ENCODE measurements at places on chromosomes 12 and 14.

DNA sequence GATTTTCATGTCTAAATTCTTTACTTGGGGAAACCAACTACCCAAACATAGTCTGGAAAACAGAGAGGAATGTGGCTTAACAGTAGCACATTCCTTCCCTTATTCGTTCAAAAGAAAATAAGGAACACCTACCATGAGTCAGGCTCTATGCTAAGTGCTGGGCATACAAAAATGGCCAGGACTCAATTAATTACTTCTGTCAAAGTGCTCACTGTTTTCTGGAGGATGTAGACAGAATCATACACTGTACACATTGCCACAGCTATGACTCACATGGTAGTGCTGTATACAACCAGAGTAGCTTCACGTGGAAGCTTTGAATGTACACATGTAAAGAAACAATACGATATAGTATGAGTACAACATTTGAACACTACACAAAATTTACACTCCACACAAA is 50.1 kb downstream of the SLC25A21 start:
- DNase-seq: peak; percentile 64

- no peak for DNase-seq
These were observed 27.5 kb downstream of the RIC8B start for GRCh38 chr12:106801830-106802533.

DNA sequence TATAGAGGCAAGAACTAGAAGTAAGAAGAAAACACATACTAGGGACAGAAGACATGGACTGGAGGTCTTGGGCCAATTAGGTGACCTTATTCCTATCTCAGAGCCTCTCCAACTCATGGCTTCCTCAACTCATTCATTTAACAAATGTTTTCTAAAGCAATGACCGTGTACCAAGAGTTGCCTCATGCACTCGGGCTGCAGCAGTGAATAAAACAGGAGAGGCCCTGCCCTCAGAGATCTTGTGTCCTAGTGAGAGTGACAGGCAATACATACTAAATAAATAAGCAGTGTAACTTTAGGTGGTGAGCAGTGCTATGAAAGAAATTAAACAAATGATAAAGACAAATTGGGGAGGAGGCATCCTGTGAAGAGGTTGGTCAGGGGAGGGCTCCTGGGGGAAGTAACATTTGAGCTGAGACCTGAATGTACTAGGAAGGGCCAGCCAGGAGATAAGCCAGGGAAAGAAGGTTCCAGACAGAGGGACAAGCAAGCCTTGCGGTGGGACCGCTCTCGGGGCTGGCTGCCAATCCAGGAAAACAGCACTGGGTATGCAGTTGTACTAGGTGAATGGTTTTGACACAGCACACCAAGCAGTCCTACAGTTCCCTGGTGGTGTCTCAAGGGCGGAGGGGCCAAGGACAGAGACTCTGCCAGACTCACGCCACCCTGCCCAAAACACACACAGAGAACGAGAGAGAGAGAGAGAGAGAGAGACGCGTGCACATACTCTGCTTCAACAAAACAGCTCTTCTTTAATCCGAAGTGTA is 1.3 kb downstream of the NINJ2 start:
- no peak for DNase-seq

GRCh38 chr12:57890191-57891115 is 43.9 kb upstream of the CTDSP2 start:
- DNase-seq: no peak

GRCh38 chr14:59336098-59336497 is 129.1 kb downstream of the GPR135 start:
- DNase-seq: peak; percentile 95

DNA sequence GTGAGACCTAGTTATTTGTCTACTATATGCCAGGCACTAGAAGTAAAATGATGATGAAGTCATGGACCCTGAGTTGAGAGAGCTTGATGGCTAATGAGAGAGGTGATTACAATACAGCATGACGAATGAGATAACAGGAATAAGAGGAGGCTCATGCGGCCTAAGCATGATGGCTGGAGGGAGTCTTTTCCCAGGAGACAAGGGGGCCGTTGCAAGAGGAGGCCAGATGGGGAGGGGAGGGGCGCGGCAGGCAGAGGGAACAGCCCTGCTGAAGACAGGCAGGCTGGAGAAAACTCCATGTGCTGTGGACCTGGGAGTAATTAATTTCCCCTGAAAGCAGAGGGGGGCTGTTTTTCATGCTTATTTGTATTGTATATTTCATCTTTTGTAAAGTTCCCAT is 144.7 kb upstream of the RFLNA start:
- DNase-seq: no peak

DNA sequence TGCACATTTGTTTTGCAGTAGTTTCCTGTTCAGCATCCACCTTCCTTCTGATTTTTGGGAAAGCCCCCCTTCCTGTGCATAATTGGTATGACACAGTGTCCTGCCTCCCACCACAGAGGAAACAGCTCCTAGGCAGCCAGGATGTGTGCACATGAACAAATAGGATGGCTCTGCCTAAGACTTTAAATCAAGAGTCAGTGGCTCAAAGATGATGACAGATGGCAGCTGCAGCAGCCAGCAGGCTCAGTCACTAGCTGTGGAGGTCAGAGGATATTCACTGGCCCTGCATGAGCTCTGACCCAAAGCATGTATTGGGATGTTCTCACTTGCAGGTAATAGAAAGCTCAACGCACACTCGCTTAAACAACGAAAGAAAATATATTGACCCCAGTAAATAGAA is 90.3 kb downstream of the KCNK10 start:
- DNase-seq: no peak

DNA sequence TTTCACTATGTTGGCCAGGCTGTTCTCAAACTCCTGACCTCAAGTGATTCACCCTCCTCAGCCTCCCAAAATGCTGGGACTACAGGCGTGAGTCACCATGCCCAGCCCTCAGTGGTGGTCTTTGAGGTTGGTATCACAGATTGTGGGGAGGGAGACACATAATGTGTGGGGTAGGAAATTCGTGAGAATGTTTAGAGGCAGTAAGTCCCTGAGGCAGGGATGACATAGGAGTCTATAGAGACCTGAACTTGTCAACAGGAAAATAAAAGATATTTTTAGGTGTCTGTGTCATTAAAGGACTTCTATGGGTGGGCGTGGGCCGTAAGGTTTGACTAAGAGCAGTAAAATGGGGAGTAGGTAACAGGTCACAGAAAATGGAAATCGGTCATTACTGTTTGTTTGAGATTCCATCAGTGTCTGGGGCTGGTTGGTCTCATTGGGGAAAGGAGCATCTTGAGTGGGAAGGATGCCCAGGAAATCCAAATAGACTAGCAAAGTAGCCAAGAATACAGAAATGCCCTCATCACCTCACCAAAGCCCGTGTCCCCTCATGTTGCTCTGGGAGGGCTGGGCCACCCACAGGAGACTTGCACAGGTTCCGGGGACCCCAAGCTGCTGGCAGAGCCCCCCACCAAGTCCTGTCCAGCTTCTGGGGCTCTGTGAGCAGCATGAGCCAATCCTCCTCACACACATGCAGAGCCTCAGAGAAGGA is 63.6 kb upstream of the BCL2L14 start:
- DNase-seq: no peak

DNA sequence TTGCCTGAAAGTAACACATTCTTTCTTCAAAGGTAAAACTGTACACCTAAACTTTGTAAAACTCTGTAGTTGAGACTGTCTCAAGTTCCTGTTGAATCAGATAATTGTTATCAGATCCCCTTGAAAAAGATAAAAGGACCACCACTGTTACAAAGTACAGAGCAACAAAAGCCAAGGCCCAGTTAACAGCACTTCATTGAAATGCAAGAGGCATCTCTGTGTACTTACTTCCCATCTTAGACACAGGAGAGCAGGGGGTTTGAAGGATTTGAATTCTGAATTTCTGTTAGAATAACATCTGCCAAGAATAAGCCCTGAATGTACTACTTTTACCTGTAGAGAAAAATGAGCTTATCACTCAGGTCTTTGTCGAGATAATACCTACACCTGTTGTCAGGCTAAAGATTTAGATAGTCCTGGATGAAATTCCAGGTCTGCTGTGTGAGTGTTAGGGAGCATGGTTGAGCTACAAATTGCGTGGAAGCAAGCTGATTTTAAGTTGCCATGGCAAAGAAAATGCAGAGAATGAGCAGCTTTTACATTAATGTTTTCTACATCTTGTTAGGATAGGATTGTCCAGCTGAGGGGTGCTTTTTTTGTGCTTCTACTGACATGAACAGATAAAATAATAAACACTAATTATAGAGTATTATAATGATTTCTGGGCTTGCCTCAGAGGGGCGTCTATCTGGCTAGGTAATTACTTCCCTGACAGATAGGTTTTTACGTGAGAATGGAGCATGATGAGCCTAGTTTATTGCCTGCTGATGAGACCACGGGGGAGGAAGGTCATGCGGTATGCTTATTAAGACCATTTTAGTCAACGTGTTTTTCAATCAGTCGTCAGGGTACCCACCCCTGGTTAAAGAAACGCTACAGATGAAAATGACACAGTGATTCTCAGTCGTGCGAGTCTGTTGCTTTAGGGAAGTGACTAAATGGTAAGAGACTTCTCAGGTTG is 309.2 kb downstream of the PAWR start:
- no peak for DNase-seq

GRCh38 chr12:6827437-6827911 is 733 bp upstream of the P3H3 start:
- peak; percentile 71 for DNase-seq

DNA sequence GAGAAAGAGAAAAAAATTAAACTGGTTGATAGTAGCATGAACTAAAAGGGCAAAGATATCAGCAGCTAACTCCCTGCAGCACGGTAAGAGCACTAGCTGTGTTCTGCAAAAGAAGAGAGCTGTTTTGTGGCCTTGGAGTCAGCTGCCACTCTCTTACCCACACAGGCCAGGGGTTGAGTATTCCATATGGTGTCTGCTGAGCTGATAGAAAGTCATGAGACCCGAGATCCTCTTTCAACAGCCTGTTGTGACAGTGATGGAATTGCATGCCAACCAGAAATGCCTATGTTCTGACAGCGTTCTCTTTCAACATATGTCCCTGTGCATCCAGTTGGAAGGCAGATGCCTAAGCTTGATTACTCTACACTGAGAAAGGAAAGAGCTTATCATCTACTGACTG is 39.9 kb downstream of the TMTC1 start:
- DNase-seq: no peak

- DNase-seq: no peak
These were observed 163.7 kb downstream of the IPO8 start for GRCh38 chr12:30531731-30532678.

- DNase-seq: no peak
These were observed 1.1 kb upstream of the RHOF start for GRCh38 chr12:121794534-121795033.

DNA sequence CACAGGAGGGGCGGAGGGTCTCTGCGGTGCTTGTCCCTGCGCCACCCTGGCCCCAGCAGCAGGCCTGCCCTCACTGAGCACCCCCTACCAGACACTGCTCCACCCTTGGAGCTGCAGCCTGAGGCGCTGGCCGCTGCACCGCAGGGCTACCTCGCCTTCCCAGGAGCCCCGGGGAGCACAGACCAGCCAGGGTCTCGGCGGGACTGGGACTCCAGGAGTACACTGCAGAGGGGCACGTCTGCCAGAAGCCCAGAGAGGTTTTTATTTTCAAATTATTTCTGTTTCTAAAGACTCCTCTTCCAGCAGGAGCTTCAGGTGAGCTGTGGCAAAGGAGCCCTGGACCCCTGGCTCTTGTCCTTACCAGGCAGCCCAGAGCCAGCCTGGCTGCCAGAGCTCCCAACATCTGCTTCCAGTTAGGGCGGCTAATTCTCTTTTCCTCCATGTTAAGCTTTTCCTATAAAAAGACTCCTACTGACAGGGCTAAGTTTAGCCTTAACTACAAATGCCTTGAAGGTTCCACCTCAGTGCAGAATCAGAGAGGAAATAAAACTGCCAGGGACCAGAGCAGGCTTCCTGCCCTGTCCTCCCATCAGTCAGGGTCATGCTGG is 26.4 kb downstream of the DEGS2 start:
- no peak for DNase-seq

GRCh38 chr14:105050551-105050897 is 14.7 kb downstream of the GPR132 start:
- peak; percentile 29 for DNase-seq

- no peak for DNase-seq
These were observed 28.5 kb downstream of the PIWIL1 start for GRCh38 chr12:130366159-130366558.

DNA sequence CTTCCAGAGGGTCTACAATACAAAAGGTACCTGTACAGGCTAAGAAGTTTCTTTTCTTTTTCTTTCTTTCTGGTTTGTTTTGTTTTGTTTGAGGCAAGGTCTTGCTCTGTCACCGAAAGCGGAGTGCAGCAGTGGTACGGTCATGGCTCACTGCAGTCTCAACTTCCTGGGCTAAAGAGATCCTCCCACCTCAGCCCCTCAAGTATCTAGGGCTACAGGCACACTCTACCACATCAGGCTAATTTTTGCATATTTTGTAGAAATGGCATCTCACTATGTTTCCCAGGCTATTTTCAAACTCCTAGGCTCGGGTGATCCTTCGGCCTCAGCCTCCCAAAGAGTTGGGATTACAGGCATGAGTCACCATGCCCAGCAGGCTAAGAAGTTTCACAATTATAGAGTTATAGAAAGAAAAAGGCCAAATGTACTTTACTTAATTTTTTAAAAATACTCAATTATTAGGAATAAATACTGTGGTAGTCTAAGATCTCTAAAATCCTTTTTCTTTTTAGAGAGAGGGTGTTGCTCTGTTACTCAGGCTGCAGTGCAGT is 3.0 kb upstream of the PIGH start:
- DNase-seq: no peak

DNA sequence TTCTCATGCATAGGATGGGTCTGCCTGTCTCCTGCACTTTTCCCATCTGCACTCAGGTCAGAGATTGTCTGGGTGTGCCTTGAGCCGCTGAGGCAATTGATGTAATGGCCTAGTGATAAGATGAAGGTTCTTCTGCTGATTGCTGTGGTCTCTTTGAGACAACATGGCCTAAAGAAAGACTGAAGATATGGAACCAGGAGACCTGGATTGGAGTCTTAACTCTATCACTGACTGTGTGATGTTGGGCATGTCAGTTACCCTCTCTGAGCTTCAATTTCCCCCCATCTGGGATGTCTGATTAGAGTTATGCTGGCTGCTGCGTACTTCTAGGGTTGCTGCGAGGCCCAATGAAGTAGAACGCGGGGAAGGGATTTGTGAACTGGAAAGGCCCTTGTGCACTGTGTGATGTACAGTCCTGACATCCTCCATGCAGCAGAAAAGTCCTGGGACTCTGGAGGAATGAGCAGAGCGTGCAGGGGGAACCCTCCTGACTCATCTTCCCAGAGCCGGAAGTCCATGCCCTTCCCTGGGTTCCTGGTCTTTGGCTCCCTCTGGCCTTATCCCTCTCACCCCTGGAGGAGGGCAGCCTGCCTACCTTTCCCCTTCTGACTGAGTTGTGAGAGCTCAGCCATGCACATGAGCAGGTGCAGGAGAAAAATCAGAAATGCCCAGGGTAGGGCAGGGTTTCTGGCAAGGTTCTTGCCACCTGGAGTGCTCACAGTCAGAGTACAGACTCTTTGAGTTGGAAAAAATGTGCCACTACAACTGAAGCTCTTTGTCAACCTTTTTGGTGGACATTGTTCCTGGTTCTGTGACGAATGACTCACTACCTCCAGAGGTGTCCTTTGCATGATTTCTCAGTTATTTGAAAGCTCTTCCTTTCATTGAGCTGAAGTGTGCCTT is 21.1 kb downstream of the PLEKHD1 start:
- no peak for DNase-seq

- DNase-seq: no peak
These were observed 31.3 kb upstream of the ULK1 start for GRCh38 chr12:131862994-131863710.

- peak; percentile 42 for DNase-seq
These were observed 1.6 kb downstream of the PHLDA1 start for GRCh38 chr12:76029982-76030340.

GRCh38 chr12:79934281-79935020 is 446 bp downstream of the PPP1R12A start:
- DNase-seq: no peak

GRCh38 chr14:102295270-102295669 is 9.7 kb downstream of the MOK start:
- DNase-seq: no peak

Measured in dermis microvascular lymphatic vessel endothelial cell (primary cell).